ENCODE measurements at places on chromosomes 7 and 10. TPM values are rescaled to one million over a fixed set of nuclear protein-coding genes. Genes with fewer than 3 reads are reported as not detected.

Gene MDH2
- total RNA-seq: 68.3 TPM

Gene SPACDR
- total RNA-seq: 0.93 TPM

Gene JAKMIP3
- 0.36 TPM for total RNA-seq

Gene FAM25A
- total RNA-seq: not detected

Gene FXYD4
- total RNA-seq: not detected

Gene ARHGEF35
- total RNA-seq: 3.2 TPM

Gene CCDC146
- total RNA-seq: 10.3 TPM

Gene BICC1
- total RNA-seq: not detected

Gene CPVL
- 3.8 TPM for total RNA-seq

Gene ASB15
- total RNA-seq: not detected

Gene CNTNAP2
- not detected for total RNA-seq

Gene SEMA3E
- total RNA-seq: not detected

Gene TMEM196
- not detected for total RNA-seq

Gene NKX1-2
- not detected for total RNA-seq

Gene VPS41
- total RNA-seq: 22.9 TPM

Gene CREB5
- total RNA-seq: 0.22 TPM

Gene NUB1
- total RNA-seq: 86.0 TPM

Gene ANKRD61
- total RNA-seq: not detected

Gene LIPN
- total RNA-seq: not detected

Gene MYO3A
- not detected for total RNA-seq

Gene C10orf105
- total RNA-seq: 0.25 TPM
